ENCODE measurements at places on chromosomes 7 and 10.

DNA sequence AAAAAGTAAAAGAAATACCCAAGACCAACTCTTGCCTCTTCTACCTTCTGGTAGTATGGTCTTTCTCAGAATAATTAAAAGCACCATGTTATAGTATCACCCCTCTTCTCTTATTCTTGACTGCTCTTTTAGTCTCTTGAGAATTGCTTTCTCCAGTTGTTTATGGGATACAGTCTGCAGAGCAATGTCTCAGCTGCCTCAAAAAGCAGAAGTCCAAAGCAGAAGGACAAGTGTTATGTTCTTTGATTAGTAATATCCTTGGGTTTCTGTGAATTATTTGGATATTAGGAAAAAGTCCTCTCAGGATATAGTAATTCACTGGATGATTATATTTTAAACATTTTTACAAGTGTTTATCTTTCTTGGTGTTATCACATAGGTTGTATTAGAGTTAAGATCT is 7.4 kb downstream of the TAS2R41 start:
- no peak for DNase-seq

- no peak for DNase-seq
Measured at GRCh38 chr10:74233281-74233680, 82.3 kb downstream of the ADK start.

- peak; percentile 85 for DNase-seq
Measured at GRCh38 chr10:69087590-69088470, at the start of gene SRGN. Gene SRGN, plus strand, starts transcription at chr10:69088103. Its CDS starts 55 bp downstream, at chr10:69088158.

DNA sequence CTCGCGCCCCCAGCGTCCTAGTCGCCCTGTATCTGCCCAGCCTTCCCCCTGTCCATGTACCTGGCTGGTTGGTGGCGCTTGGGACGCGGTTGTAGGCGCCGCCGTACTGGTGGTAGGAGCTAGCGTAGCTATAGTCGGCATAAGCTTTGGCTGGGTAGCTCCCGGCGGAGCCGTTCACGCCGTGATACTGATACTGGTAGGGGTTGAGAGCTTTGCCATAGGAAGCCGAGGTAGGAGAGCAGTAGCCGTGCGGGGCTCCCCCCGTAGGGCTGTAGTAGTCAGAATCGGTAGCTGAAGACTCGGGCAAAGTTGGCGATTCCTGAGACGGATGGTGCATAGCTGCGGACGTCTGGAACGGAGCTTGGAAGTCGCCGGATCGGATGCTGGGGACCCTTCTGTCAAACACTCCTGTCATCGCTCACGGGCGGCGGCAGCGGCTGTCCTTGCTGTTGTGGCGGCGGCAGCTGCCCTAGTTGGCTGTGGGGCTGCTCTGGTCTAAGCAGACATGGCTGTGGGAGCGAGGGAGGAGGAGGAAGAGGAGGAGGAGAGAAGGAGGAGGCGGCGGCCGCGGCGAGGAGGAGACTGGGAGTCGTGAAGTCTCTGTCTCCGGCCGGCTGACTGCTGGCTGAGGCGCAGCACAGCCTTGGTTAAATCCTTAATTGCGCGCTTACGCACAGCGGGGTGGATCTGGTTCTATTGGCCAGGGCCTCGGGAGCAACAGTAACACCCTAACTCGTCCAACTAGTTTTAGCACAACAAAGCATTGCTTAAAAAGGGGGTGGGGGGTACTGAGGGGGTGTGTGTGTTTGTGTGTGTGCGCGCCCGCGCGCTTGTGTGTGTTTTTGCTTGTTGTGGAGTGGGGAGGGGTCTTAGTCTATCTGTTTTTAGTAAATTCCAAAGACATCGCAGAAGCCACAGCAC is at the start of gene DLX5:
Gene DLX5, minus strand, starts transcription at position 623 of the 921 bp plus-strand sequence. Its CDS starts 208 bp downstream, at position 415.
- no peak for DNase-seq

DNA sequence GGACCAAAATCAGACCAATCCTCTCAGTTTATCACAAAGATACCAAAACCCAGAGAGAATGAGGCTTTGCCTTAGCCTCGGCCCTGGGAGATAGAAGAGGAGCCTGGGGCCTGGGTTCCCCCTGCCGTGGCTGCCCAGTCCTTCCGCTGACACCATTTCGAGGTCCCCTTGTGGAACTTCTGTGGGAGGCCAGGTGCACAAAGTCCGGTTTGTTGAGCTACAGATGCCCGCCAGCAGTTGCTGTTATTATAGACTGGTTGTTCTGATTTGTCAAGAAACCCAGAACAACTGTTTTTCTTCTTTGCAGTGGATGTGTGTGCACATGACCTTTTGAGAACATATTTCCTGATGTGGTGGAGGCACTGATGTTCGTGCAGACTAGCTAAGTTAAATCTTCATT is 47.6 kb downstream of the CUX1 start:
- no peak for DNase-seq

DNA sequence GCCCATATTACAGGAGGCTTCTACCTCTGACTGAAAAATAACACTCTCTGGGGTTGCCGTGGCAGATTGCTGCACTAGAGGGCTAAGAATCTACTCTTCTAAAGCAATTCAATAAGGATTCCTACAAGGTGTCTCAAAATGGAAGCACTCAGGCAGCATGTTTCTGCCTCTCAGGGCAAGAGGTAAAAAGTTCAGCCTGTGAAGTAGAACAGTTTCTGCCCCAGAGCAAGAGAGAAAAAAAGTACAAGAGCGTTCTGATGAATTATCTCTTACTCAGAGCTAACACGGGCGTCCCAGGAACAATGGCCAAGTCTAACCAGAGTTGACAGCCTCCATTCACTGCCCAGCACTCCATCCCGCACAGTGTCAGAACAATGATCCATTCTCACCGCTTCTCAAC is 71.3 kb upstream of the TES start:
- DNase-seq = no peak

GRCh38 chr7:80018941-80019808 is 115.5 kb upstream of the GNAI1 start:
- peak; percentile 62 for DNase-seq

DNA sequence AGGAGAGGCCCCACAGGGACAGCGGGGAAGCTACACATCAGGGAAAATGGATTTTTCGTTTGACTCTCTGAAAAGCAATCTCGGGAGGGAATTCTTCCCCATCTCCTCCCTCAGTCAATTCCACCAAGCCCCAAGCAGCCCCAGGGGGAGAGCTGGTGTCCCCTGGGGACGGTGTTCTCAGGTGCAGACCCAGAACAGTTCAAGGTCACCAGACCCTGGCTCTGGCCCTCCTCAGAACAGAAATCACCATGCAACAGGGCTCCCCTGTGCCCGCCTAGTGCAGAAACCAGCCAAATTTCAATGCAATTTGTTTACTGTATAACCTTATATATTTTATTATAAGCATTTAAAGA is 34.1 kb downstream of the GSDME start:
- no peak for DNase-seq

- peak; percentile 14 for DNase-seq
Measured at GRCh38 chr7:29281782-29282541, 87.4 kb downstream of the CHN2 start.

DNA sequence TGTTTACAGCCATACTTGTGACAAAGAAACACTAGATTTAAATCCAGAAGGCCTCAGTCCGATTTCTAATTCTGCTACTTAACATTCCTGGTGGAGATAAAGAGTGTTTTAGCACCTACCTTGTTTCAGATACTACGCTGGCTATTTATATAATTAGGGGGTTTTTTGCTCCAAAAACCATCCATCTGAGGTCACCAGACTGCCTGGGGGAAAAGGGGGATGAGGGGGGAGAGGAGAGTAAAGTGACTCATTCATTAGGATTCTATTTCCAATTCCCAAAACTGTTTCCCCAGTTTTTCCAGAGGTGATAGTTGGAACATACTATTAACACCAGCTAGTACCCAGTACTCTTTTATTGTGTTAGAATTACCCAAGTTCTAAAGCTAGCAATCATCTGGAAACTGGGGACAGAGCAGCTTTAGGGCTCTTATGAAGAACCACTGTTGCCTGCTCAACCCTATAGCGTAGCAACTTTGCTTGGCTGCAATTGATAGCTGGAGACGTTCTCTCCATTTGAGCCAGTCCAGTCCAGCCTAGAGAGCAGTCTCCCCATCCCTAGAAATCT is 6.6 kb downstream of the GCC1 start:
- no peak for DNase-seq
